ENCODE measurements at places on chromosomes 4 and X.

DNA sequence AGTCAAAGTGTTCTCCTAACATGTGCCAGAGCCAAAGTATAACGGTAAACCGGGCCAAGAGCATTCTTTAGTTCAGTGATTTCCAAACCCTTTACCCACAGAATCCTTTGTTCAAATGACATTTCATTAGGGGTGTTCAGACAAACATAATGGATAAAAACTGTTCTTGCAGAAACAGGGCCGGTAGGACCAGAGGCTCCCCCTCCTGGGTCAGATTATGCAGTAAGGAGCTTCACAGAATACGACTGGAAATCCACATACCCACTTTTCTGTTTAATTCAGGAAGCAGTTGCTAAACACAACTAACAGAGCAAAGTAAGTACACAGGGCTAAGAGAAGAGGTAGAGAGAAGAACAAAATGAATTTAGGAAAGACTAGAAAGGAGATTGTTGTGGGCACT is 46.6 kb upstream of the TMEM184C start:
- no peak for DNase-seq

DNA sequence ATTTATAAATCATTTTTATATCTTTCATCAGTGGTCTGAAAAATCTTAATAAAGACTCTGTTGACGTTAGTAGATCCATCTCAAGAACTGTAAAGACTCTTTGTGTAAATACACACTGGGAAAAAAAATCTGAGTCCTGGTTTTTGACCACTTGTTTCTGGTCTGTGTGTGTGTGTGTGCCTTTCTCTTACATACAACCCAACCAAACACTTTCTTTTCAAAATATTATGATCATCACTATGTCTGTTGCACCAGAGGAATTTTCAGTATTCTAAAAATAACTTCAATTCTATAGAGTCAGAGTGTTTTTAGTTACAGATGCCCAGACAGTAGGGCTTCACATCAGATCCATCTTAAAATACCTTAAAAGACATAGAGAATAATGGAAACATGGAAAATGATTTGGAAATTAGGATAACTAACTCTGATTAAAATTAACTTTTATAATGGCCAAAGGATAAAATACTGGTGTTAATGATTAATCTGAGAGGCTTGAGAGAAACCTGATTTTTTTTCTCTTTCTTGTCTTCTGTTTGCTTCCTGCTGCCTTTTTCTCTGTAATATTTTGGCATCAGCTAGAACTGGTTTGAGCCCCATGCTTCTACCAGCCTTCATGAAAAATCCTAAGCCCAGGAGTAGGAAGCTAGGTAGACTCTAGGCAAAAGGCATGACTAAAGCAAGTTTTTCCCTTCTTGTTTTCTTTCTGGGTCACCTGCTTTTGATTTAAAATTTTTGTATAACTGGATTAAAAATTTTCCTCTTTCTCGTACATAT is 99.7 kb downstream of the ATXN3L start:
- no peak for DNase-seq

- DNase-seq = no peak
Observed at GRCh38 chr4:123632693-123633030, 236.1 kb downstream of the SPRY1 start.

DNA sequence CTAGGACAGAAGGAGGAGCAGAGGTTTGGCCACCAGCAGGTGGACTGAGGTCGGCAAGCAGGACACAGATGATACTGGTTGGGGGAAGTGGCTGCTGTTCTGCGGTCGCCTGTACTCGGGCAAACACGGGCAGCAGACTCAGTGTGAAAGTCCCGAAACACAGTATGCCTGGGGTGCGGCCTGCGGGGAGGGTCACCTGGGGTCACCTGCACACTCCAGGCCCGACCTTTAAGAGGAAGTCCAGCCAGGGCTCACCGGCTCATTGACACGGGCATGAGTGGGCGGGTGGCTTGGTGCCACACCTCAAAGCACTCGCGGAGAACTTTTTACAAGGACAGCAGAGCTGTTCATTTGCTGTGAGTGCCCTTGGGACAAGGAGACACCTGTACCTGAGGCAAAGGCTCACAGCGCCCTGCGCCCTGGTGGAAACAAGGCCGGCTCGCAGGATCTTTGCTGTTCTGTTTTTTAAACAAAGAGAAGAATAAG is 71.5 kb upstream of the MXD4 start:
- no peak for DNase-seq

GRCh38 chrX:149129767-149130166 is 375.3 kb downstream of the IDS start:
- DNase-seq = no peak

- no peak for DNase-seq
Observed at GRCh38 chr4:101689220-101689619, 101.3 kb upstream of the BANK1 start.

DNA sequence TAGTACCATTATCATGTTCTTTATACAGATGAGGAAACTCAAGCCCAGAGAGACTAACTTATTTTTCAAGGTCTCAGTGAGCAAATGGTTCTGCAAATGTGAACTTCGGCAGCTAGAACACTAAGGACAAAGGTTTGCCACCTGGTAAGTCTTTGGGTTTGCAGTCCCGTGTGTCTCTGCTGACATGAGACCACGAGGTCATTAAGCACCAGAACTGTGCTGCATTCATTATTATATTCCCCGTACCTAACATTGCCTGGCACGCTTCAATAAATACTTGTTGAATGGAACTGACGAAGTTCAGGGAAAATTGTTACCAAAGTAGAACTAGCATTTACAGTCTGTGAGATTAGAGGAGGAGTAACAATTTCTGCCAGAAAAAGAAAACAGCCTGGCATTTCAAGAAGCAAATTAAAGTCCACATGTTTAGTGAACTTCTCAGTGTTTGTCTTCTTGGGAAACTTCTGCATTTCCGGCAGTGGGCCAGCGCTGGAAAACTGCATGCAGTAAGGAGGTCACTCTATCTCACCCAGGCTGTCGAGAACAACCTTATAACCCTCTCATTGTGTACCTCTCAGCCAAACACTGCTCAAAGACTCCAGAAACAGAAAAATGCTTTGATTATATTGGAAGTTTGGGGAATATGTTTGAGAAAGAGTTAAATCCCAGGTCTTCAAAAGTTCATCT is 67.4 kb upstream of the CPEB2 start:
- DNase-seq = no peak

DNA sequence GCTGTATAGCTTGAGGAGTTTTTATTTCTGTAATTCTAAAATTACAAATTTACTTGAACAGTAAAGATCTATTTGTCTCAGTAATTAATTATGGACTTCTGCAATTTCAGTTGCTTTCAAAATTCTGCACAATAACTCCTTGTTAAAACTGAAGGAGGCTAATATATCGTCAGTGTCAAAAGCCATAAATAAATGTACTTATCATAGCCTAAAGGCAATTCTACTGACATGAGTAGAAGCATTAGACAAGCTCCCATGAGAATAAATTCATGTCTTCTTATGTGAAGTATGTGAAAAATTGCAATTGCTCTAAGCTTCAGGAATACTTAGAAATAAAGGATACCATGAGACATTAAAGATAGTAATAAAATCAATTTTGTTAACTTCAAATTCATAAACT is 381.2 kb upstream of the PCDH10 start:
- no peak for DNase-seq

- DNase-seq = no peak
Observed at GRCh38 chr4:15648600-15648999, 6.6 kb downstream of the FBXL5 start.

DNA sequence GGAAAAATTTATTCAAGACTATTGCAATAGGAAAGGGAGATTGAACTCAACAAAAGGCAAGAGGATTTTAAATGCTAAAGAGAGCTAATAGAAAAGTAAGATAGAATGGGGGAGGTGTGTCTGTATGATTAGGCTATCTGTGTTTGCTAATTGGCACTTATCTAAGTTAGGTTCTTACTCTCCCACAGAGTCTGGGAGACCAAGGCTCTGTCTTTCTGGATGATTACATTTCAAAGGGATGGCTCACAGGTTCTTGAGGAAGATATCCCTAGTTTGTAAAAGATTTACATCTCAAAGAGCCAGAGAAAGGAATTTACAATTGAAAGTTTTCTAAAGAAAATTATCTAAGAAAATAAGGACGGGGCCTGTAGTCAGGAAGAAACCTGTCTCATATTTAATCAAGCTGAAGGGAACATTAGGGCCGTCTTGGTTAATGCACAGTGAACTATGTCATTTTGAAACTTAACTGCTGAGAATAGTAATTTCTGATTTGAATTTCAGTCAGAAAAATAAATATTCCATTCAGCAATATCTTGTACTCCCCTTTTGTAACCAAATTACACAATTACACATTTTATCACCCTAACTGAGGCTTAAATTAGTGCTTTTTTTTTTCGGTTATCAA is 75.8 kb downstream of the MAGEB10 start:
- DNase-seq = no peak

GRCh38 chr4:183674153-183674552 is 15.1 kb downstream of the TRAPPC11 start:
- DNase-seq = no peak

GRCh38 chr4:38559374-38559773 is 104.6 kb upstream of the KLF3 start:
- DNase-seq = no peak

DNA sequence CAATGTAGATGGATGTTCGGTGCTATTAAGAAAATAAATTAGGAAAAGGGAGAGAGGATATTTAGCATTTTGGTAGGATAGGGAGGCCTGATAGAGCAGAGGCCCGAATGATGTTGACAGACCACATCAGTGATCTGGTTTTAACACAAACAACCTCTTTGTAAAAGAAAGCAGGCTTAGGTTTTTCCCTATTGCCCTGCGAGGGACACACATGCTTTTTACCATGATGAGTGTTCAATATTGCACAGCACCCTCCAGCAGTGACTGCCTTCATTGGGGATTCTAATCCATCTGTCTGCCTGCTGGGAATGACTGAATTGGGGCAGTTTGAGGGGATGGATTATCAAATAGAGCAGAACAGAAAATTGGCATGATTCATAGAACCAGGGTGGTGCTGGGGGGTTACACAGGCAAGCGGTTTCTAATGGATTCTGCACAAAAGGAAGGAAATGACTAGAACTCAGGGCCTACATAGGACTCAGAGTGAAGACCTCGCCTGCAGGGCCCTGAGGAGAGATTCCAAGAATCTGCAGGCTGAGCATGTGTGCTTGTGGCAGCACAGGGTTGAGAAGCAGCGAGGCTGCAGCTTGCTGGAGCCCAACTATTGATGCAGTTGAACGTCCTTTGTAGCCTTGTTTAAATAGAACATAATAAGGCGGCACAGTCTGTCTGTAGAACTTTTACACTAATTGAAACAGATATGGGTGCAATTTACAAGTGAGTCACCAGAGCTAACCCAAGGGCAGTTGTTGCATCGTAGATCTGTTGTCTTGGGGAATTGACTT is 58.0 kb downstream of the RHOH start:
- DNase-seq = no peak

- DNase-seq = no peak
Observed at GRCh38 chr4:127047930-127048329, 584.8 kb upstream of the INTU start.

- no peak for DNase-seq
Observed at GRCh38 chrX:30795981-30796958, 92.8 kb downstream of the TAB3 start.

- no peak for DNase-seq
Observed at GRCh38 chr4:111579767-111580166, 565.5 kb upstream of the FAM241A start.

GRCh38 chr4:15526924-15527592 is 57.4 kb downstream of the CC2D2A start:
- no peak for DNase-seq

DNA sequence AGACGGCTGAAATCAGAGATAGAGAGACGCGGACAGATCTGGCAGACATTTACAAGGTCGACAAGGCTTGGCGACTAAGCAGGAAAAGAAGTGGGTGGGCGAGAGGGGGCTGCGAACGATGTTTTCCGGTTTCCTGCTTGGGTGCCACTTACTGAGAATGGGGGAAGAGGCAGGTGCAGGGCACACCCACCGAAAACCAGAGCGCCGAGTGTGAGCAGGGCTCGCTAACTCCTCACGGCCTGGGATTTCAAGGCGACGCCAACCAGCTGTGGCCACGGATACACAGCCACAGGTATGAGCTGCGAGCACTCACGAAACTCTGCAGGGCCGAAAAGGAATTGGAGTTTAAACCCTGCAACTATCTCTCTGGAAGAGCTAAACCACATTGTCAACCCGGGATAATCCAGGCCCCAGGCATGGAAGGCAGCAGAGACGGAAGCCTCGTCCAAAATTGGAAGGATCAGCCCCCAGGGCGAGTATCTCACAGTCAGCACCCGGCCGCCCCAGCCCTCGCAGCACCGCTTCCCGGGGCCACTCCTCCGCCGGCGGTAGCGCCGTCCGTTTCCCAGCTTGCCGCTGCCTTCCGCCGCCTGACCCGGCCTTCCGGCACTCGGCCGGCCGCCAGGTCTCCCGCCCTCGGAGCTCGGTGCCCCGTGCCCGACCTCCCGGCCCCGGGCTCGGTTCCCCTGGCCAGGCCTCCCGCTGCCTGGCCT is 778 bp downstream of the CASP3 start:
- peak; percentile 74 for DNase-seq

- no peak for DNase-seq
Observed at GRCh38 chr4:63526251-63526650, 883.0 kb downstream of the TECRL start.

DNA sequence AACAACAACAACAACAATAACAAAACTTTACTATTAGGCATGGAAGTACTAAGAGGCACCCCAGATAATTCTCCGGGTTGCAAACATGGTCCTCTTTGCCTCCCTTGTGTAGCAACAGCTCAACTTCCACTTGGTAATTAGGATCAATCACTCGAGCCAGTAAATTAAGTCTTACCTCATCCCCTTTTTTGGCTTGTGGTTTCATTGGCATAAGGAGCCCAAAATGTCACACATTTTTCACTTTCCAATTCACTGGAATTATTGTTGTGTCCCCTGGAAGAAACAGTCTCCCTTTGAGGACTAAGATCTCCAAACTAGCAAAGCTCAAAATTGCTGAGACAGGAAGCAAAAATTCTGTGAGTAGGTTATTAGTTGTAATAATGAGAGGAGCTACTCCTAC is 49.2 kb upstream of the HSD17B10 start:
- DNase-seq = no peak

DNA sequence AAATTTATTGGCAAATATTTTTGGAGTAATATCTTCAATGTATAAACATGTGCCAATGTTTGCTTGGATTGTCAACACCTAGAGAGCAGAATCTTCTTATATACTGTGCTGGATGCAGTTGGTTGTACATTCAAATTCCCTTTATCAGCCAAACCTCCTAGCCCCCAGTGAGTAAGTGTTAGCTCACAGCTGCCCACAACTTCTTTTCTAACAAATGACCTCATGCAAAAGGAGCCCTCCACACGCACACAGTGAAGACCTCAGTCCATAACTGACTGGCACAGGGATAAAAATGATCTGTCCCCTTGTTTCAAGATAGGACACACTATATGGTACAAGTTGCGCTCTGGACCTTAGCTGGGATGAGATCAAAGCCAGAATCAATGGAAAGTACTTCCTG is 458.0 kb upstream of the NWD2 start:
- no peak for DNase-seq

- DNase-seq = no peak
Observed at GRCh38 chr4:147901916-147902315, 170.0 kb downstream of the ARHGAP10 start.

- no peak for DNase-seq
Observed at GRCh38 chr4:175776217-175776616, 35.8 kb downstream of the GPM6A start.

All from left ventricle myocardium inferior (tissue), 1 donor.